SJSA1 (cell line): ENCODE measurements at places on chromosomes 3 and 15. TPM values are rescaled to one million over a fixed set of nuclear protein-coding genes. Genes with fewer than 3 reads are reported as not detected.
A peak's percentile ranks its signal among the peaks of the same experiment; 100 is the strongest.

TM6SF1 gene
- 0.38 and 2.2 TPM in 2 replicates for total RNA-seq

KBTBD13 gene
- not detected in 2 replicates for total RNA-seq

ATP13A5 gene
- total RNA-seq: not detected in 2 replicates

TMIE gene
- total RNA-seq: not detected in 2 replicates

GRCh38 chr3:36373084-36373483, 7.2 kb upstream of the STAC start:
- H3K27me3 ChIP-seq: no peaks in the 10 kb centered on the region
- peak overlapping the region; percentile 68 for H3K27ac ChIP-seq
- H3K4me1 ChIP-seq: peaks cover 28% of the 10 kb centered on the region
- DNase-seq: no peak
- H3K4me3 ChIP-seq: no peak overlapping the region

DNA sequence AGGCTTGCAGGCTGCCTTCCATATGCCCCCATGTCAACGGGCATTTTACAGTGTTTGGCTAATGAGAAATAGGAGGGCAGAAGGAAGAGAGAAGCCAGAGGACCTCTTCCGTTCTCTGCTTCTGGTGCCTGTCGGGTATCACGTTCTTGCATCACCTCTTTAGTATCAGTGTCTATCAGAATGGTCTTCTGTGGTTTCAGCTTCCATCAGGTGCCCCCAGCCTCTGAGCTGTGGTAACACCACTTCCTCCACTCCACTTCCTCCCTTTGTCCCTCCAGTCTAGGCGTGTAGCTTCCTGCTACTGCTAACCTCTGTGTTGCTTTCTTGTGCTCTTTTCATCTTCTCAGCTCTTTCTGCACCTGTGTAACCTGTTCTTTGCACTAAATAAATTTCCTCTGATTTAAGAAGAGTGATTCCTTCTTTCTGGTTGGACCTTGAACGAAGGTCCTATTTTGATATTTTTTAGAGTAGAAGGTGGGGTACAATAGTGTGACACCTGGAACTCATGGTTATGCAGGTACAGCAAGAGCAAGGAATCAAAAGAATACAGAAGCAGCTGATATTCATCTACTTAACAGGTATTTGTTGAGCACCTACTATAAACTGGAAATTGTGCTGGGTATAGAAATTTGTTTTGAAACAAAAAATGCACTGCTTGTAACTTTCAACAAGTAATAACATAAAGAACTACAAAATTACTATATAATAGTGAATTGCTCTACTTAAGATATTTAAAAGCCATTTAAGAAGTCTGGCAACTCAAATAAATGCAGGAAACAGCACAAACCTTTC, 27.4 kb upstream of the FOXB1 start:
- no peaks in the 10 kb centered on the region for H3K36me3 ChIP-seq
- peaks cover 4% of the 10 kb centered on the region; the same call in 1 of the 2 replicates for H3K27me3 ChIP-seq
- no peak overlapping the region for H3K4me3 ChIP-seq
- DNase-seq: no peak

DNA sequence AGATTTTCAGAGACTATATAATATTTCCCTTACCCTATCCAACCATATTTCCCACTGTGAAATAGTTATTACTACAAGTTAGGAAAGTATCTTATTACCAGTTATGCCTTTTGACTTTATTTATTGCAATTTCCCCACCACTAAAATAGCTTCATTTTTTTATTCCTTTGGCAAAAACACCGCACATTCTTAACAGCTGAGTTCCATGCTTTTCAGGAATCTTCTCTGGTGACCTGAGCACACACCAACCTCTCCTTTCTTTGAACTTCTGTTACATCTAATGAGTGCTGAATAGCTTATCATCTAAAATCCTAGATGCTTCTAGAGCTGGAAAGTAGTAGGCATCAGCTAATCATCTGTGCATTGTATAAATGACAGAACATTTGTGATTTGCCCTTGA, 99.1 kb downstream of the UBE2E2 start:
- H3K36me3 ChIP-seq: no peaks in the 10 kb centered on the region
- DNase-seq: no peak
- no peaks in the 10 kb centered on the region for H3K4me1 ChIP-seq
- no peak overlapping the region for H3K4me3 ChIP-seq
- H3K27ac ChIP-seq: no peak overlapping the region

DNA sequence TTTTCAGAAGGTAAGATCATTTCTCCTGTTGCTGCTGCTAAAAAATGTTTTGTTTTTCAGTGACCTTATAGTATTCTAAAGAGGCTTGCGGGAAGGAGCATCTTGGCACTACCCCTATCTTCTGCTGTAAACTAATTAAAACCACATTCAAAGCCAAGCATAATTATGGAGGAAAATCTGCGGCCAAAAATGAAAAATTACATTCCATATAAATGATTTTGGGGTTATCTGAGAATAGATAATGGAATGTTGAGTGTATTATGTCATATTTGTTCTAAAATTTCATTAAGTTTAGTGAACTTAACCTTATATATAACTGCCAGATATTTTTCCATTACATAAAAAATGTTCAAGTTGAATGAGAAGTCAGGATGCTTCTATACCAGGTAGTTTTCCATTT, 170.4 kb upstream of the TMC3 start:
- H3K36me3 ChIP-seq: no peaks in the 10 kb centered on the region
- H3K27me3 ChIP-seq: no peaks in the 10 kb centered on the region
- no peak overlapping the region for H3K27ac ChIP-seq
- H3K4me3 ChIP-seq: no peak overlapping the region

- no peaks in the 10 kb centered on the region; the same call in 1 of the 2 replicates for H3K27me3 ChIP-seq
- H3K4me1 ChIP-seq: peaks cover 5% of the 10 kb centered on the region; the same call in 1 of the 2 replicates
- DNase-seq: no peak
- H3K36me3 ChIP-seq: no peaks in the 10 kb centered on the region
Observed at GRCh38 chr3:183464480-183464879, 36.1 kb upstream of the MCF2L2 start.

GRCh38 chr3:8416965-8417364, 84.7 kb upstream of the LMCD1 start:
- H3K4me1 ChIP-seq: no peaks in the 10 kb centered on the region
- no peaks in the 10 kb centered on the region for H3K27me3 ChIP-seq
- no peak overlapping the region for H3K27ac ChIP-seq
- no peak overlapping the region for H3K4me3 ChIP-seq

GRCh38 chr3:168168743-168169142, 73.0 kb upstream of the GOLIM4 start:
- H3K4me3 ChIP-seq: no peak overlapping the region
- peaks cover 6% of the 10 kb centered on the region for H3K27me3 ChIP-seq
- no peak overlapping the region for H3K27ac ChIP-seq
- no peak for DNase-seq
- H3K36me3 ChIP-seq: no peaks in the 10 kb centered on the region

DNA sequence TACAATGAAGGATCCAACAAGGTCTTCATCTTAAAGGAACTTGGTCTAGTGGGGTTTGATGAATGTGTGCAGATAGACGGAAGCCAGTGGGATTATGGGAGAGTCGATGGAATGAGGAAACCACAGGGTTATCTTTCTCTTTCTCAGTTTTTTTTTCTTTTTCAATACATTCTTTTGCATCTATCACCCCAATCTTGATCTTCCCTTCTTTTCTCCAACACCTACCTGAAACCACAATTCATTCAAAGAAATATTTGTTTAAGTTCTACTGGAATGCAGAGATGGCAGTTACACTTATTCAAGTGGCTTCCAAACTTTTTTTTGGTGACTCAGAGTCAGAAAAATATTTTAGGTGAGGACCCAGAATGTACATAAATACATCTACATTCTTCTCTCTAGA, 1.7 kb downstream of the TMEM212 start:
- H3K4me1 ChIP-seq: peaks cover 25% of the 10 kb centered on the region
- no peak for DNase-seq
- H3K4me3 ChIP-seq: no peak overlapping the region
- H3K36me3 ChIP-seq: no peaks in the 10 kb centered on the region
- H3K27me3 ChIP-seq: no peaks in the 10 kb centered on the region

- no peaks in the 10 kb centered on the region for H3K36me3 ChIP-seq
- no peak for DNase-seq
- H3K4me3 ChIP-seq: no peak overlapping the region
- no peaks in the 10 kb centered on the region for H3K27me3 ChIP-seq
Observed at GRCh38 chr3:124374583-124374982, 355.7 kb upstream of the UMPS start.

GRCh38 chr15:52078876-52079700, 33.5 kb downstream of the BCL2L10 start:
- no peak overlapping the region for H3K4me3 ChIP-seq
- peak; percentile 68 for DNase-seq
- H3K27me3 ChIP-seq: no peaks in the 10 kb centered on the region

DNA sequence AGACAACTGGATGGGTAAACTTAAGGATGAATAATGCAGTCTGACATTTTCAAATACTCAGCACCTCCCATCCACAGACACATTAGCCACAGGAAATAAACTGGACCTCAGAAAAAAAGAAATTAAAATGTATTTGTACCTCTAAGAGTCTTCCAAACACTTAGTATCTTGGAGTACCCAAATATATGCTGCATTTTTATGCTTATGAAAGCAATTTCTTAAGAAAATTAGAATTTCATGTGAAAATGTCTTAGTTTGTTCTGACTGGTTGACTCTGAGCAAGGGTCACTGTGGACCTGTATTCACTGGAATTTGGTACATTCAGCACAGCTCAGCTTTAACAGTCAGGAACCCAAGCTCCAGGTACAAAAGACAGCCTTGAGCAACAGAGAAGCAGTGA, 216.2 kb upstream of the UBE2E2 start:
- H3K27me3 ChIP-seq: no peaks in the 10 kb centered on the region; the same call in 1 of the 2 replicates
- no peaks in the 10 kb centered on the region for H3K36me3 ChIP-seq
- H3K4me1 ChIP-seq: no peaks in the 10 kb centered on the region
